Daoy (cell line): ENCODE measurements at places on chromosomes 11 and 22. TPM values are rescaled to one million over a fixed set of nuclear protein-coding genes. Genes with fewer than 3 reads are reported as not detected.

CALCA gene
- total RNA-seq = not detected in 2 replicates

MGAT3 gene
- 0.15 and 0.86 TPM in 2 replicates for total RNA-seq

HNRNPUL2 gene
- 6.8 and 8.2 TPM in 2 replicates for total RNA-seq

TNKS1BP1 gene
- 16.2 and 17.8 TPM in 2 replicates for total RNA-seq

CEND1 gene
- total RNA-seq = 0.51 and 1.2 TPM in 2 replicates

PC gene
- 15.2 and 28.4 TPM in 2 replicates for total RNA-seq

DDIAS gene
- total RNA-seq = 18.2 and 21.4 TPM in 2 replicates

PARVA gene
- 20.2 and 26.8 TPM in 2 replicates for total RNA-seq

SHANK3 gene
- total RNA-seq = 0.33 and 0.46 TPM in 2 replicates

GLYATL1 gene
- 1.1 TPM in 1 of 2 replicates, not detected in the other for total RNA-seq

SUSD2 gene
- 0.29 TPM in 1 of 2 replicates, not detected in the other for total RNA-seq

CREB3L1 gene
- total RNA-seq = 4.6 and 9.7 TPM in 2 replicates

RASGRP2 gene
- not detected in 2 replicates for total RNA-seq

NRGN gene
- 2.7 and 3.4 TPM in 2 replicates for total RNA-seq

TMEM191C gene
- total RNA-seq = 0.51 TPM in 1 of 2 replicates, not detected in the other

MS4A6A gene
- not detected in 2 replicates for total RNA-seq

NXPE1 gene
- not detected in 2 replicates for total RNA-seq

APOA1 gene
- 0.11 TPM in 1 of 2 replicates, not detected in the other for total RNA-seq

MRGPRX4 gene
- total RNA-seq = not detected in 2 replicates
